Stimulated activated CD4-positive, alpha-beta T cell treated with anti-CD3 and anti-CD28 coated beads, Interleukin-1b, Interleukin-23, amount 100 ng/mL, for 1 hour (primary cell): ENCODE measurements at places on chromosomes 2 and 18.

GRCh38 chr2:27324720-27325119 is 1.8 kb upstream of the MPV17 start:
- no peak for DNase-seq

DNA sequence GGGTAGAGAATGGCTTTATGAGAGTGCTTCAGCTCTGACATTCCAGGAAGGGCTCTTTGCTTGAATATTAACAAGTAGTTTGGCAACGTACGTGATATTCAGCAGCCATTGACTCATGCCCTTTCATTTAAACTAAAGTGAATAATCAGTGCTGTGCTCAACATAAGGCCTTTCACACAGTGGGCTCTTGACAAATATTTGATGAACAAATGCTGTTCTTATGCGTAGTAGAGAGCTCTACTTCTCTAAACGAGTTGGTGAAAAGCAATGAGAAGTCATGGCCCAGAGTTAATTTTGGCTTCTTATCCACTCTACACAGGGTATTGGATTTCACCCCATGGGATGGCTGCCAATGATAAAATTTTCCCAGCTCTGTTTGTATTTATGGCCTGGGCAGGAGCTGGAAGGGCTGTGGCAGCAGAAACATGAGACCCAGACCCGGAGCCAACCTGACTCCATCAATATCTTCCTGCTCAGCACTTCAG is 338.9 kb downstream of the CCDC85A start:
- DNase-seq, result no peak

- no peak for DNase-seq
Observed at GRCh38 chr2:158914066-158914465, 54.4 kb upstream of the TANC1 start.

- no peak for DNase-seq
Observed at GRCh38 chr2:11385847-11386246, 41.4 kb upstream of the ROCK2 start.

GRCh38 chr2:27291865-27292264 is 9.6 kb downstream of the TRIM54 start:
- DNase-seq, result no peak
